ENCODE measurements at places on chromosomes 11 and 22.

- DNase-seq, result no peak
Observed at GRCh38 chr11:1729692-1730011, 20.7 kb downstream of the IFITM10 start.

DNA sequence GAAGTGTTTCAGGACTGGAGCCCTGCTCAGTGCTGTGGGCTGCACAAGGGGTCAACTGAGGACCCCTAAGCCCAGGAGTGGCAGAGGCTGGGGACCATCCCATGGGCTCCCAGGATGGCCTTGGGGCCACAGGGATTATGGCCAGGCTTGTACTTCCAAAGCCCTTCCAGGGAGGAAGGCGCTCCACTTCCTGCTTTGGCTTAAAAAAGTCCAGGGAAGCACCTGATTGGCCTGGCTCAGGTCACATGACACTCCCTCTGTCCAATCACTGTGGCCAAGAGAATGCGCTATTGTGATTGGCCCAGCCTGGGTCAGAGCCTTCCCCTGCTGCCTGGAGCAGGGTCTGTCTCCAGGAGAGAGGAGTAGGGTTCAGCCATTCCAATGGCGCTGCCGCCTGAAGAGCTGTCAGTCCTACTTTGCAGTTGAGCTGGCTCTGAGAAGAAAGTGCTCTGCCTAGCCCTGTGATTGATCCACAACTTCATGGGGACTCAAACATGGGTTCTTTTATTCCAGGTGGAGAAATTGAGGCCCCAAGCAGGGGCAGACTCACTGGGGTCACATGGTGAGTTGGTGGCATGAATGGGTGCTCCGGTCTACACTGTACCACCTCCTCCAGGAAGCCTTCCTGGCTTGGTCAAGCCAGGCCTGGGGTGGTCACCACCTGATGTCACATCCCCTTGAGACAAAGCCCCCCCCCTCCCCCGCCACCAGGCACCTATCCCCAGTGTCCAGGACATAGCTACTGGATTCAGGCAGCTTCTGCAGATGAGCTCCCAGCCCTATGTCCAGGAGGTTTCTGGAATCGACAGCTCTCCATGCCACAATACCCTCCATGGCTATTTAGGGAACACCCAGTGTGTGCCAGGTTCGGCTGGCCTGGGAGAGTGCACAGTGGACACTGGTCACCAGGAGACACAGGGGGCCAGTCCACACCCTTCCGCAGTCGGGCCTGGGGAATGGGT is 48.2 kb downstream of the RTN4R start:
- no peak for DNase-seq

GRCh38 chr11:34519595-34520235 is 6.1 kb upstream of the ELF5 start:
- no peak for DNase-seq

GRCh38 chr11:96035740-96036078 is 111.8 kb upstream of the MTMR2 start:
- no peak for DNase-seq

GRCh38 chr11:129451524-129451923 is 75.9 kb downstream of the BARX2 start:
- DNase-seq, result no peak

GRCh38 chr11:4105916-4106315 is 11.3 kb downstream of the RRM1 start:
- no peak for DNase-seq

DNA sequence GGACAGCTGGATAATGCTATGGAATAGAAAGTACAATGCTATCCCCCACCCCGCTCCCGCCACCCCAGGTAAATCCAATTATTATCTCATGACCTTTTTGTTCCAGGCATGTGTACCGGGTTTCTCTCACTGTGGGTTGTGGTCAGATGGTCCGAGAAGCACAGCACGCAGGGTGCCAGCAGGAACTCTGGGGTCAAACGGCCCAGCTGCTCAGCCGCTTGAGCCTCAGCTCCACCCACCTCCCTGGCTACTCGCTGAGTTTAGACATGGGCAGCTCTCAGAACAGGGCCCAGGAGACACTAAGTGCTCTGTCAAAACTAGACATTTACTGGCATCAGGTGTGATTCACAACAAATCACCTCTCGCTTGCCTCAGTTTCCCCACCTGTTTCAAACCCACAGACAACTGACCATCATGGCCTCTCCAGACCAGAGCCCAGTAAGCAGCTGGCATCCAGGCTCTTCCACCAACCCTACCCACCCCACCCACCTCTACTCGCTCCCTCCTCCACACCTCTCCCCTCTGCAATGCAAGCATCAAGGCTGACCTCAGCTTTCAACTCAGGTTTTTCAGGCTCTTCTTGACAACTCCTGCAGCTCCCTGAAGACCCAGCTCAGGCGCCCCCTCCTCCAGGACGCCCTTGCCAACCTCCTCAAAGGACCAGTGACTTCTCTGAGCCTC is 13.0 kb upstream of the MFNG start:
- DNase-seq, result no peak

DNA sequence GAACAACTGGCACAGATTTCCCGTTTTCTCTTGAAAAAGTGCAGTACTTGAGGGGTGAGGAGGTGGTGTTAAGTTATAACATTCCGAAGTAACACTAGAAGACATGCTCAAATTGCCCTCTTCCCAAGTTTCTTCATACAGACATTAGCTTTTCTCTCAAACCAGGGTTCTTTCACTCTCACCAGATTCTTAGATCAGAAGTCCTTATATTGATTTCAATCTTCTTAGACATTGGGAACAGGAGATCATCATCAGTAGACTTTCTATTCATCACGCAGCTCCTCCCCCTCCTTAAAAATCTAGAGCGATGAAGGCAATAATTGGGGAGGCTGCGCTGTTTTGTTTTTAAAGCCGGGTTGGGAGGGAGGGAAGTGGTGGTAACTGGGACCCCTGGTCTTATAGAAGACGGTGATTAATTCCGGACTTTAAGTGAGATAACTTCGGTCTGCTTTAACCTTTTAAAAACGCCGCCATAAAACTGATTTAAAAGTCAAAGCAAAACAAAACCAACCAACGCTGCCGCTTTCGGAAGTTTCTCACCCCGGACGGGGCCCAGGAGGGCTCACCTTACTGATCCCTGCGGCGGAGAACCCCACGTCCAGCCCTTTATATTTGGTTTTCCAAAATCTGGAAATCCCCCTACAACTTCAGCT is 665 bp downstream of the USP28 start:
- DNase-seq, result no peak

DNA sequence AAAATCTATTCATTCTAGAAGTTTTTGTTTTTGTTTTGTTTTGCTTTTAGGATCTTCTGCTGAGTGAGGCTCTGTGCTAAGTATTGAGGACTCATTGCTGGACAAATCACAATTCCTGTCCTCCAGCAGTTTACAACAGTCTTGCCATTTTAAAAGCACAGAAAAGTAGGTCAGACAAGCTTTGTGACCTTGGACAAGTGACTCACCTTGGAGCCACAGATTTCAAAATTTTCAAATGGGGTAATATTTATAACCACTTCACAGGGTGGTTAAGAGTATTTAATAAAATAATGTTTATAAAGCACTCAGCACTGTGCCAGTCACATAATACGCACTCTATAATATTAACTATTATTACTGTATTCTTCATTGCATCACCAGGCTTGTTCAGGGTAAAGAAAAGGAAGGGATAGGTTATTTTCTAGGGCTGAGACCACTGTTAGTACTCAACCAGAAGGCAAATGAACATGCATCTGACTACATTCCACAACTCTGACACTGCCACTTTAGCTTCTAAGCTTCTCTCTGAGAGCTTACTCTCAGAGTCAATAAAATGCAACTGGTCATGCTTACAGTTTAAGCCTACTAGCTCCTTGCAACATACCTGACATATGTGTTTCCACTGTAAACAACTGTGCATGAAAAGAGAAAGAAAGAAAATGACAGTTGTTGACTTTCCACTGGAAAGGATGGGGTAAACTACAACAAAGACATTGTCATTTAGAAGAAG is 63.2 kb upstream of the FIBIN start:
- DNase-seq, result no peak

DNA sequence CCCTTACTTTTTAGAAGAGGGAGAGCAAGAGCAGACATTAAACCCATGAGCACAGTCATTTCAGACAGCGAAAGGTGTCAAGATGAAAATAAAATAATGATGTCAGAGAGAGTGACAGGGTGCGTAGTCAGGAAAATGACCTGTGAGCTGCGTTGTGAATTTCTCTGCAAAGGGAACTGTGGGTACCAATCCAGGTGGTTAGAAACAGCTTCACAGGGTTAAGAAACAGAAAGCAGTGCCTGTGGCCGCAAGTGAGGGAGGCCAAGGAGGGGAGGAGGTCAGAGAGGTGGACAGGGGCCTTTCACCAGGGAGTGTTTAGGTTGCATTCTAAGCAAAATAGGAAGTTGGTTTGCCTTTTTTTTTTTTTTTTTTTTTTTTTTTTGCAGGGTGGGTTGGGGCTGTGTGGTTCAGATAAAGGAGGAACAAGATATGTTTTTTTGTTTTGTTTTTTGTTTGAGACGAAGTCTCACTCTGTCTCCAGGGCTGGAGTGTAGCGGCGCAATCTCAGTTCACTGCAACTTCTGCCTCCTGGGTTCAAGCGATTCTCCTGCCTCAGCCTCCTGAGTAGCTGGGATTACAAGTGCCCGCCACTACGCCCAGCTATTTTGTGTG is 7.9 kb downstream of the TIGD3 start:
- no peak for DNase-seq

DNA sequence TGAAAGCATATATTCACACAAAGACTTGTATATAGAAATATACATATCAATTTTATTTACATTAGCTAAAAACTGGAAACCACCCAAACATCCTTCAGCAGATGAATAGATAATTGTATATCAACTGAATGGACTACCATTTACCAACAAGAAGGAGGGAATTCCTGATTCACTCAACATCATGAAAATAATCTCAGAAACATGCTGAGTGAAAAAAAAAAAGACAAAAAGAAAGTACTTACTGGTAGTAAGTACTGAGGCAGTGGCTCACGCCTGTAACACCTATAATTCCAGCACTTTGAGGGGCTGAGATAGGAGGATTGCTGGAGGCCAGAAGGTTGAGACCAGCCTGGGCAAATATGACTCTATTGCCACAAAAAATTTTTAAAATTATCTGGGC is 7.4 kb upstream of the IPO7 start:
- no peak for DNase-seq

GRCh38 chr22:27199354-27199753 is 542.0 kb downstream of the MIAT start:
- no peak for DNase-seq

DNA sequence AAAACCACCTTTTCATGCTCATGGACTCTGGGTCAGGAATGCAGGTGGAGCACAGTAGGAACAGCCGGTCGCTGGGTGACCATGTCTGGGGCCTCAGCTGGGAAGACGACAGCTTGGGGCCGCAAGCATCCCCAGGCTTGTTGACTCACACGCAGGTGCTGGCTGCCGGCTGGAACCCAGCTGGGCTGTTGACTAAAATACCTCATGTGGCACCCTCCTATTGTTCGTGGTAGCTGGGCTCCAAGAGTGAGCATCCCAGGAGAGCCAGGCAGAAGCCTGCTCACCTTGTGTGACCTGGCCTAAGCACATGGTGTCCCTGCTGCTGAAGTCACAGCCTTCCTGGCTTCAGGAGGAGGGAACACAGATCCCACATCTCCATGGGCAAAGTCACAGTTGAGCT is 9.4 kb downstream of the DPP3 start:
- no peak for DNase-seq

DNA sequence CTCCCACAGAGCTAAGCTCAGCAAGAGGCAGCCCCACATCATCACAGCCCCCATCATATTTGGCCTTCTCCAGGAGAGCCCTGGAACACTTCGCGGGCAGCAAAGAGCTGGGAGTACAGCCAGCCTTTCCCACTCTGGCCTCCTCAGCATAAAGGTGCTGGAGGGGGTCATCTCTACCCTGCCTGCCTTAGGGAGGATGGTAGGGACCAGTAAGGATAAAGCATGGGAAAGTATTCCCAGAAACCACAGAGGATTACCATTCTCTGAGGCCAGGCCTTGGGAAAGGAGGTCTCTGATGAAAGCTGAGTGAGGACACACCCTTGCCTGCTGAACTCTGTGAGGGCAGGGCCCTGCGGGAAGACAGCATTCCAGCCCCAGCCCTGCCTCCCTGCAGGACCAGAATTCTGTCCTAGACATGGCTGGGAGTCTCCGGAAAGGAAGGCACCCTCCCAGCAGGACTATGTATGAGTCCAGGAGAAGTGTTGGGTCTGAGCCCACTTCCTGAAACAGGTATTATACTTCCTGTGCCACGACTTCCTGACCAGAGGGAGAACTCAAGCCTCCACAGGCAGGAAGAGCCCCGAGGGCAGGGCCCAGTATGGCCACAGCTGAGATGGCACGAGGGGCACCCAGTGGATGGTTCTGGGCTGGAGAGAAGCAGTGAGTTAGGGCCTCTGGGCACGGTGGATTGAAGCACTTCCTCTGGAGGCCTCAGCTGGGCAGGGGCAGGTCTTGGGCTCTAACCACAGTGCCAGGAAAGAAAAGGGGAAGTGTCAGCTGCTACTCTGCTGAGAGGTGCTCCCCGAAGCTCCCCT is 12.9 kb upstream of the CASTOR1 start:
- no peak for DNase-seq

GRCh38 chr11:662689-663274 is 25.7 kb downstream of the DRD4 start:
- DNase-seq, result peak; percentile 14

DNA sequence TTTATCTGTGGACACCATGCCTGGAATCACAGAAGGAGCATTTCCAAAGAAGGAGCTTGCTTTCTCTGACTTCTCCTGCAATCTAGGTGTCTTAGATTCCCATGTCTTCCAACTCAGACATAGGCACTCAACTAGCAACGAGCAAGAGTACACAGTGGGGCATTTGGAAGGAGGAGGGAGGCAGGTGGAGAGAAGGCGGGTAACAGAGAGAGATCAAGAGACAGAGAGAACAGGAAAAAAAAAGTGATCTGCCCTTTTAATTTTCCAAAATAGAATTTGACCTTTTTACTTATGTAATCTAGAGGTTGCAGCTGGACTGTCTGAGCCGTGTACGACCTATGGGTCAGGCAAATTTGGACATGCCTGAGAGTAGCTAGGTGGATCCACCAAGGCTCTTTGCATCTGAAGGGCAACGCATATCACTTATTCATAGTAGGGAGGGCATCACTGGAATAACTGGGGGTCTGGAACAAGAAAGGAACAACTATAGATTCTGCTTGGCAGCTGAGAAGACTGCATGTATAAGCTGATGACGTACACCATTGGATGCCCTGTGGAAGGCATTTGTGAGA is 37.3 kb upstream of the POGLUT3 start:
- DNase-seq, result no peak

GRCh38 chr11:46529095-46529905 is 64.5 kb downstream of the AMBRA1 start:
- peak; percentile 54 for DNase-seq

- no peak for DNase-seq
Observed at GRCh38 chr11:19191530-19192169, 10.1 kb downstream of the CSRP3 start.

- DNase-seq, result no peak
Observed at GRCh38 chr22:37728620-37729019, 31.8 kb downstream of the TRIOBP start.

GRCh38 chr22:42716221-42716620 is 4.4 kb downstream of the A4GALT start:
- DNase-seq, result no peak

GRCh38 chr11:97751405-97751804 is 1269.3 kb upstream of the CNTN5 start:
- no peak for DNase-seq

- no peak for DNase-seq
Observed at GRCh38 chr11:7677796-7678201, 4.5 kb upstream of the CYB5R2 start.

Measured in stimulated activated CD4-positive, alpha-beta T cell treated with anti-CD3 and anti-CD28 coated beads, Interleukin-1b, Interleukin-23, amount 100 ng/mL, for 1 hour (primary cell).